ENCODE measurements at places on chromosomes 6 and 20. TPM values are rescaled to one million over a fixed set of nuclear protein-coding genes. Genes with fewer than 3 reads are reported as not detected.

- DNase-seq: no peak
These were observed 4.6 kb upstream of the NXT1 start for GRCh38 chr20:23346002-23346401.

DNA sequence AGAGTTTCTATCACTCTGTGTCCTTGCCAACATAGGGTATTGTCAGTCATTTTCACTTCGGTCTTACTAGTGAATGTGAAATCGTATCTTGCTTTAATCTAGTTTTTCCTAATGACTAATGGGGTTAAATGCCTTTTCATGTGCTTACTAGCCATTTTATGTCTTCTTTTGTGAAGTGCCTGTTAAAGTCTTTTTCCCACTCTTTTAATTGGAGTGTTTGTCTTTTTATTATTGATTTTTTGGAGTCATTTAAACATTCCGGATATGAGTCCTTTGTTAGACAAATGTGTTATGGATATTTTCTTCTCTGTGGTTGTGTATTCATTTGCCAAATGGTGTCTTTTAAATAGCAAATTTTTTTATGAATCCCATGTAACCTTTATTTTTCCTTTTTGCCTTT, 194.6 kb downstream of the CDH26 start:
- DNase-seq: no peak

- no peak for DNase-seq
These were observed 302.7 kb downstream of the QKI start for GRCh38 chr6:163717106-163717764.

The TMEM63B gene
- 37.0 TPM for polyA plus RNA-seq

The TENT5A gene
- polyA plus RNA-seq: 15.4 TPM

The MICB gene
- 1.3 TPM for polyA plus RNA-seq

GRCh38 chr6:4603291-4603690, 172.9 kb upstream of the CDYL start:
- peak; percentile 53 for DNase-seq

The ZNF451 gene
- 11.5 TPM for polyA plus RNA-seq

DNA sequence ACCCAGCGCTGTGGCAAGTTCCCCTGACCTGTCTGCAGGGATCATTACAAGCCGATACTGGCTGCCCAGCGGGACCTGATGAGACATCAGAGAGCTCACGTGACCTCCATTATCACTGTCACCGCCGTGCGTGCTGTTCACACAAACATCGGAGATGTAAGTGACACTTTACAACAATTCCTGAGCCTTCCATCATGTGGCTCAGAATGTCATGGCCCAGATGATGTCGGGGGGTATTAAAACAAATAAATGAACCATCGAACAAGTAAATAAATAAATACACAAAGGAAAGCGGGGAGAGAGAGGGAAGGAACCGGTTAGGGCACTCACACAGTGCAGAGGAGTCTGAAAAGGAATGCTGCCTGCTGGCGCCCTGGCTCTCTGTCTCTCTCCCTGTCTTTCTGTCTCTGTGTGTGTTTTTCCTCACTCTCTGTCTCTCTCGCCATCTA, 195.1 kb downstream of the BMP7 start:
- DNase-seq: no peak

The LHFPL5 gene
- not detected for polyA plus RNA-seq

The RBM12 gene
- 26.4 TPM for polyA plus RNA-seq

The ATF6B gene
- polyA plus RNA-seq: 26.8 TPM

- no peak for DNase-seq
These were observed 111.2 kb upstream of the PTCHD4 start for GRCh38 chr6:48222241-48222640.

The VIP gene
- 0.29 TPM for polyA plus RNA-seq

DNA sequence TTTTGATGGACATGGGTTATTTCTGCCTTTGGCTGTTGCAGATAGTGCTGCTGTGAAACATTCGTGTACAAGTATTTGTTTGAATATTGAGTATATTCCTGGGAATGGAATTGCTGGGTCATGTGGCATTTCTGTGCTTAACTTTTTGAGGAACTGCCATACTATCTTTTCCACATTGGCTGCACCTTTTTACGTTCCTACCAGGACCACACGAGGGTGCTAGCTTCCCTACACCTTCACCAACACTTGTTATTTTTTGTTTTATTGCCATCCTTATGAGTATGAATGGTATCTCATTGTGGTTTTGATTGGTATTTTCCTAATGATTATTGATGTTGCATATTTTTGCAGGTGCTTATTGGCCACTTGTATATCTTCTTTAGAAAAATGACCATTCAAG, 47.8 kb upstream of the PLCG1 start:
- no peak for DNase-seq

Measured in heart left ventricle (tissue), 16 donors.